BJ (cell line): ENCODE measurements at places on chromosomes 2 and 18. TPM values are rescaled to one million over a fixed set of nuclear protein-coding genes. Genes with fewer than 3 reads are reported as not detected.
A peak's percentile ranks its signal among the peaks of the same experiment; 100 is the strongest.

Gene ANKRD30BL
- not detected in 2 replicates for polyA plus RNA-seq

Gene KANSL1L
- polyA plus RNA-seq: 2.8 and 3.9 TPM in 2 replicates

Gene CKAP2L
- polyA plus RNA-seq: 3.3 and 6.4 TPM in 2 replicates

Gene REEP1
- polyA plus RNA-seq: 0.13 and 0.28 TPM in 2 replicates

Gene SCYGR4
- not detected in 2 replicates for polyA plus RNA-seq

Gene CD8B
- not detected in 2 replicates for polyA plus RNA-seq

Gene RGPD3
- polyA plus RNA-seq: 0.02 and 0.10 TPM in 2 replicates

Gene GNAL
- polyA plus RNA-seq: 0.21 and 0.43 TPM in 2 replicates

Gene SERPINB13
- not detected in 2 replicates for polyA plus RNA-seq

Gene KIAA2012
- 0.13 and 0.18 TPM in 2 replicates for polyA plus RNA-seq

Gene LCT
- polyA plus RNA-seq: not detected in 2 replicates

Gene IL36G
- polyA plus RNA-seq: not detected in 2 replicates

Gene ADRA2B
- not detected in 2 replicates for polyA plus RNA-seq

Gene EFR3B
- 0.11 and 0.18 TPM in 2 replicates for polyA plus RNA-seq

Gene OTX1
- polyA plus RNA-seq: not detected in 2 replicates

Gene ARMC9
- 66.4 and 83.1 TPM in 2 replicates for polyA plus RNA-seq

DNA sequence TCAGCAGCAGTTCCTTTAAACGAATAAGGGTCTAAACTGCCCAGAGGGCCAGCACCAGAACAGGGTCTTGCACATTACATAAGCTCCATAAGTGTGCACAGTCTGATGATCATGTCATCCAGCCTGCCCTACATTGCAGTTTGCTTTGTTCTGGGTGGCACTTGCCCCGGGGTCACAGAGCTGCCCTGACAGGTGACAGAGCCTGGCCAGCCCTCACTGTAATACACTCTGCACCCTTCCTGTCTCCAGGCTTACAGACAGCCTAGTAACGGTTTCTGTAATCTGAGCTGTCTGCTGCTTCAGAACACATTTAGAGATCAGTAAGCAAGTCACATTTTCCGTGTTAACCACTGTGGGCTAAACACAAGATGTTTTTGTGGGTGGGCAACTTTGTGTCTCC lies 213.3 kb downstream of the FAM210A start:
- no peak for DNase-seq

- no peak for DNase-seq
Observed at GRCh38 chr18:5571666-5572065, 27.9 kb upstream of the EPB41L3 start.

GRCh38 chr2:112217854-112218253 lies 37.0 kb downstream of the ZC3H8 start:
- no peak for DNase-seq

- no peak for DNase-seq
Observed at GRCh38 chr2:134154246-134154645, 99.6 kb upstream of the MGAT5 start.

DNA sequence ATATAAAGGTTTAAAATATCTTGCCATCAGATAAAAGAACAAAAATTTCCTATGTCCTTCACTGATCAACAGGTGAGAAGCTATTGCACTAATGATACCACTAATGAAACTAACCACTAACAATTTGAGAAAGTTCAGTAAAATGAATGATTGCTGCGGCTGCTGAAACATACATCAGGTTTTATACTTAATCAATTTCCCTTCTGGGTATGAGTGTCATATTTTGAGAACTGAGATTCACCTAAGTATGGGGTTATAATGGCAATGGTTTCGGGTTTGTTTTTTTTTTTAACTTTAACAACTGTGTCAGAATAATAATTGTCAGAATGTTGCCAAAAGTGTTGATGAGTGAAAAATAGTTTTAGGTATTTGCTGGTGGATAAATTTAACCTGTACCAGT lies 151.3 kb upstream of the SLC39A10 start:
- DNase-seq: no peak

GRCh38 chr2:162826921-162827320 lies 11.6 kb downstream of the KCNH7 start:
- no peak for DNase-seq

DNA sequence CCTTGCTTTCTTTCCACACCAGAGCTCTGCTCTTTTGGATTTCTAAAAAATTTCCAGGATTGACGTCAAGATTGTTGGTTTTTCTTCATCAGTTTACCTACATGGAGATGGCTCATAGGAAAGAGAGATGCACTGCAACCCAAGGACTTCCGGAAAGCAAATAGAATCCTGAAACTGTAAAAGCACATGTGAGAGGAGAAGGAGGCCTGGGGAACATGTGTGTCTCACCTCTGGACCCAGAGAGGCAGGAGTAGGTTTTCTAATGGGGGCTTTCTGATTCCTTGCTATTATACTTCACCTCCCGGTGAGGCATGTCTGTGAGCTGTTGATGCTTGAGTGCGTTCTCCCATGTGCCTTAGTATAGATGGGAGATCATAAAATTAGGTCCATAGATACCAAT lies 362.8 kb downstream of the DCDC2C start:
- DNase-seq: no peak

DNA sequence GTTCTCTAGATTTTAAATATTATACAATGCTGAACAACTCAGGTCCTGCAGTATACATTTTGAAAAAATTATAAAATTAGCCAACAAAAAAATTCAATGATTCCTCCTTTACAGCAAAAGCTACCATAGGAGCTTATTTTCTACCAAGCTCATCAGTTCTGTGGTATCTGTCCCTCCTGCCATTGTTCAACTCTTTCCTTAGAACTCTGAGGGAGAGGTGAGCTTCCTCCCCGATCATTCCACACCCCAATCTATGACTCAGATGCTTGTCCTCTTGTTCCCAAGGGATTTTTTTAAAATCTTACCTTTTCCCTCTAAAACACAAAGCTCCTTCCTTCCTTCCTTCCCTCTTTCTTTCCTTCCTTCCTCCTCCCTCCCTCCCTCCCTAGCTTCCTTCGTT lies 13.5 kb downstream of the DPP4 start:
- no peak for DNase-seq

DNA sequence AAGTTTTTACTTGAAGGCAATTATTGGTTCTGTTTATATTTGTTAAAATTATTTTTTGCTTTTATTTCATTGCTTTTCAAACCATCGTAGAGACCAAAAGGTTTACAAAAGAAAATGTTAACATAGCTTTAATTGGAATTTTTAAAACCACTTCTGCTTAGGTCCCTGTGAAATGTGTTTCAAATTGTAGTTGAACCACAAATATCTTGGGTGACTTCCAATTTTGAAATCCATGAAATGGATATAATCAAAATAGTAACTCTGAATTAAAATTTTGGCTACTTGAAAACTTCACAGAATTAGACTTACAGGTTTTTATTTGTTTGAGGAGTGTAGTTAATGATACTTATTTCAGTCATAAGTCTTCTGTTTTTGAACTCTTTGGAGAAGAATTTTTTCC lies 3.1 kb upstream of the SPAG16 start:
- no peak for DNase-seq

DNA sequence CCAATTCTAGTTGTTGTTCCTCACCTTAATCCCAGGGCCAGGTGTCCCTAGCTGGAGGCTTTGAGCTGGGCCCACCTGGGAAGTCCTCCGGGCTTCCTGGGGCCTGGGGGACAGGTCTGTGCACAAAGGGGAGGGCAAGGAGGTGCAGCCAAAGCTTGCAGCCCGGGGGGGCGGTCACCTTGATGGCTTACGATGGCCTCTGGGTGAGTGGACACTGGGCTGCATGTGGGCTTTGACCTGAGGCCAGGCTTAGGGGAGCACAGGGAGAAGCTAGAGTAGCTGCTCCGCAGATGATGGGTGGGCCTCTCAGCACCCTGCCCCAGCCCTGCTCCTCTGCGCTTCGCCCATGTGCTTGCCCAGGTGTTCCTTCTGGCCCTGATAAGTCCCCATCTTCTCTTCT lies 41.8 kb upstream of the HAAO start:
- no peak for DNase-seq

DNA sequence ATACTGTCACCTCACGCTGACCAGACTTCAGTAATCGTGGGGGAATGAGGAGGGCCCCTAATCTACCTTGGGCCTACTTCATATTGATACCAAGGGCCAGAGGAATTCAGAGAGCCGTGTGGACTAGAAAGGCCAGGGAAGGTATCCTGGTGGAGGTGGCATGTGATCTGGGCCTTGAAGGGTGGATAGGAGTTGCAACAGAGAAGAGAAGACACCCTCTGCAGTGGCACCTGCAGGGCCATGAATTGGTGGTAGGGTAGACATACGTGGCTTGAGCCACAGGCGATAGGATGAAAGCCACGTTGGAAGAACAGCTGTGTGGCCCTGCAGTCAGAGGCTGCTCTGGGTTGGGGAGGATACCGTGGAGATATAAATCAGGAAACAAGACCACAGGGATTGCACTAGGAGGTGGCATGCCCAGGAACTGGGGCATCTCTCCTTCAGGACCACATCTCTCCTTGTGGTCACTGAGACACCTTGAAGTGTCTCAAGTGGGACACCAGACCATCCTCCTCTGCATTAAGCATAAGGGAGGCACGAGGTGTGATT lies 141.4 kb downstream of the CYP26B1 start:
- no peak for DNase-seq

DNA sequence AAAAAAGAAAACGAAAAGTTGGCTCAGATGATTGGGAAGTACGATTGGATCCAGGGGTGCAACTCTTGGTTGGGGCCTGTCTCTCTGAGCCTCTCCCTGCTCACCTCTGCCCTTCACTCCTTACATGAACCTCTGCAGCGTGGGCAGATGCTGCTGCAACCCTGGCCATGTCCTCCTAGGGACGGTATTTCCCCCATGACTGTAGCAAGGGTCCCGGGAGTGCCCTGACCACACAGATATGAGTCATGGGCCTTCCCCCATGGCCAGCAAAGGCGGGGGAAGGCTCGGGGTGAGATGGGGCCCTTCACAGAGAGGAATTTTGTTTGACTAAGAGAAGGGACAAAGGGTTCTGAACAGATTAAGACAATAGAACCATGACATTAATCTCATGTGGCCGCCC lies 129.0 kb downstream of the NCK2 start:
- no peak for DNase-seq

GRCh38 chr2:60735496-60736250 lies 20.4 kb upstream of the PAPOLG start:
- no peak for DNase-seq

DNA sequence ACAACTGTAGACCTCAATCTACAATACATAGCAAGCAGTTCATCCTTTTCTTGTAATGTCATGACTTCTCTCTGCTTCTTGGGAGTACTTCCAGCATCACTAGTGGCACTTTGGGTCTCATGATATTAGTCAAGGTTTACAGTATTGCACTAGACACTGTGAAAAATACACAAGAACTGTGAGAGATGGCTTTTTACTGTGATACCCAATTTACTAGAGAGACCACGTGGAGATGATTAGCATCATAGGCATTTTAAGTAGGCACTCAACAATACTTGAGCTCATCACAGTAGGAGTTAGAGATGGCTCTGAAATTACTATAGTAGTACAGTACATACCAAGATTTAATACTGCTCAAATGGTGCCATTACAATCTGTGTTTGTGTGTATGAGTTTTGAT lies 112.8 kb upstream of the EML6 start:
- DNase-seq: no peak

DNA sequence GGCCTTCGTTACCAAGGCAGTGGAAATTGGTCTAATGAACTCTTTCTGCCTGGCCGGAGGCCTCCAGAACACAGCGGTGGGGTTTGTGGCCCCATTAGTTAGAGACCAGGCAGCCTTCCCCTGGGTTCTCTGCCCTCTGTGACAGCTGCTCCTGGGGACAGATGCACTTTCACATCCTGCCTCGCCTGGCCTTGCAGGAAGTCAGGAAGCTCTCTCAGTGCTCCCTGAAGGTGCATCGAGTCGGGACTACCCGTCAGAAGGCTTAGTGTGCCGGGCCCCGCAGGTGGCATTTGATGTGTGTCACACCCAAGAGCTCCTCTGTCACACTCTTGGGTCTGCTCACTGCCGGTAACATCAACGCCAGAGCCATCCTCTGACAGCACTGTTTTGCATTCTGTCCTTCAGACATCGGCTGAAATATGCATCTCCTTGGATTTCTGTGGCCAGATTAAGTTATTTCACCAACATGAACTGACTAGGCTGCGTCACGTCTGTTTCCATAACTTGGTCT lies 158.3 kb downstream of the LDLRAD4 start:
- DNase-seq: no peak

DNA sequence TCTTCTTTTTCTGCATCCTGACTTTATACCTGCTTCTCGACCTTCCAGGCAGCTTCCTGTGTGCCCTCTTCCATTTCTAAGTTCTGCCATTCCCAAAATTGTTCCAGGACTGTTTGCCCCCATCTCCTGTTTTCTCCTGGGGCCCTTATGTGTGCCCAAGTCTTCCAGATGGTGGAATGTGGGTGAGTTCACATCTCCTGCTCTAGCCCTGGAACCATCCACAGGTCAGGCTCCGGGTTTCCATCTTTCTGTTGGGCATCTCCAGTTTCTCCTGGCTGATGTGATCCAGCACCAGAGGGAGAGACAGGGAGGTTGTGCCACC lies 25.8 kb downstream of the TOGARAM2 start:
- no peak for DNase-seq

- DNase-seq: no peak
Observed at GRCh38 chr2:28406276-28407096, 13.8 kb downstream of the FOSL2 start.

- DNase-seq: no peak
Observed at GRCh38 chr2:35298493-35298892, 1057.1 kb upstream of the CRIM1 start.

DNA sequence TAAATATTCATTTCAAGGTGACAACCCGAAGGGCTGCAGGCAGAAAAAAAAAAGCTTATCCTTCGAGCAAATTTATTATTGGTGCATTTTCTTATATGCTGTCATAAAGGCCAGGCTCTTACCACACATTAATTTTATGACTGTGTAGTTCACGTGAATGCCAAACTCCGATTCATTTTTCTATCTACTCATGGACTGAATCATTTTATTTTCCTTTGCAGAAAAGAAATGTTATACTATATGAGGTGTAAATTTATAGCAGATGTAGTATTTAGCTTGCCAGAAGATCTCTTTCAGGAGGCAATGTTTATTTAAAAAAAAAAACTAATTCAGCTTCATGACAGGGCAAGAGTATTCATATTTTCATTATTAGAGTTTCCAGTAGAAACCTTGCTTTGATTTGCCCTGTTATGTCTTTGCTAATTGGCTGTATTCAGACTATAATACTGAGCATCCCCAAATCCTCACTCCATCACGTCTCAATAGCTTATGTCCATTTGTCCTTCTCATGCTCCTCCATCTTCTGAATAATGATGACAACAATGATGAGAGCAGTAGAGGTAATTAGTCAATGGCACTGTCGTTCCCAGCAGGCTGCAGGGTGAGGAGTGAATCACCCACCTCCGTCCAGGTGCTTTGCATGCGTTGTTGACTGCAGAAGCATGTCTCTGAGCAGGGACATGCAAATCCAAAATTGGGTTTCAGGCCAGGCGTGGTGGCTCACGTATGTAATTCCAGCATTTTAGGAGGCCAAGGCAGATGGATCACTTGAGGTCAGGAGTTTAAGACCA lies 101.1 kb upstream of the RAB12 start:
- peak; percentile 25 for DNase-seq

GRCh38 chr2:233331536-233331935 lies 22.8 kb upstream of the DGKD start:
- no peak for DNase-seq
